ENCODE measurements at places on chromosomes 6 and 20. TPM values are rescaled to one million over a fixed set of nuclear protein-coding genes. Genes with fewer than 3 reads are reported as not detected.

BIRC7 gene
- 3.4 TPM for total RNA-seq

SLC52A3 gene
- total RNA-seq: 0.55 TPM

MUCL3 gene
- not detected for total RNA-seq

SUMO4 gene
- total RNA-seq: not detected

CLDN20 gene
- not detected for total RNA-seq

ZFAND3 gene
- 54.8 TPM for total RNA-seq

CTAGE9 gene
- total RNA-seq: not detected

RUNX2 gene
- total RNA-seq: 1.3 TPM

FAXC gene
- total RNA-seq: 5.1 TPM

ADGRF1 gene
- total RNA-seq: not detected

POLR1C gene
- 49.2 TPM for total RNA-seq

GNAS-AS1 gene
- total RNA-seq: not detected

GHRH gene
- total RNA-seq: not detected

LY6G6C gene
- not detected for total RNA-seq

ARMH2 gene
- total RNA-seq: not detected

PKIB gene
- 1.0 TPM for total RNA-seq

SOX18 gene
- total RNA-seq: 2.8 TPM

HSPA12B gene
- total RNA-seq: 0.29 TPM

CST5 gene
- total RNA-seq: not detected

DPPA5 gene
- total RNA-seq: not detected

SF3B5 gene
- 183 TPM for total RNA-seq

MMP24 gene
- total RNA-seq: 20.6 TPM

B3GALT4 gene
- 0.53 TPM for total RNA-seq

NRSN1 gene
- total RNA-seq: not detected

ARG1 gene
- total RNA-seq: not detected

COL19A1 gene
- total RNA-seq: not detected

All from A549 treated with RU486 at 1 μM for 4 hours (cell line).